ENCODE measurements at places on chromosomes 3 and 15.

DNA sequence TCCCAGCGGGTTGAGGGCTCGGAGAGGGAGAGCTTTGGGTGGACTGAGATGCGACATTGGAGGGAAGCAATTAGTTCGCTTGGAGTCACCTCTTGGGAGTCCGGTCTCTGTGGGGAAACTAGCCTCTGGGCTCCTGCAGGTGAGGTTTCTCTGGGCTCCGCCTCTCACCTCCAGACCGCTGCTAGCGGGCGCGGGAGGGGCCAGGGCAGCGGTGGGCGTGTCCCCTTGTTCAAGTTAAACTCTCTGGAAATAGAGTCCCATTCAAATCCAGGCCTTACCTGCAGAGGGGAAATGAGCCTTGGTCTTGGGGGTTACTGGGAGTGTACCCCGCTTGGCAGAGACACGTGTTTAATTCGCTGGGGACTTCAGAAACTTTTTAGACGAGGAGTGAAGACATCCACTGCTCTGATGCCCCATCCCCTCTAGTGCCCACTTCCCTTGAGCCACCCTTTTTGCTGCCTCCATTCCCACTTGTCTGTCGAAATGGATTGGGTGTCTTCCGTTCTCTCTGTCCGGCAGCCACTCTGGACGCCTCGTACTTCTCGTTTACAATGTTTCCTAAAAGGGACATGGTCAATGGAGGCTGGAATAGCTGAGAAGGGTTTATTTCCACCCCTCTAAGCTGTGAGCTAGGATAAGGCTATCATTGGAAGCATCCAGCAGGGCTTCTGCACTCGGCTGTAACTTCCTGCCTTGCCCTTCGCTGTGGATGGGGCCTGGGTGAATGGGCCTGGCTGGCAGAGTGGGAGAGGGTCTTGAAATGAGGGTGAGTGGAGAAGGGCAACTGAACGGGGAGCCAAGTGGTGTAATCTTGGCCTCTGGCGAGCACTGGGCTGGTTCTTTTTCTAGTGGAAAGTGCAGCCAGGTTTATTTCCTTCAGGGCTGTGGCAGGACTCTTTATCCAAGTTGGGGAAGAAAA, 1.1 kb downstream of the MITF start:
- DNase-seq = no peak

GRCh38 chr3:39724233-39724846, 85.1 kb upstream of the MYRIP start:
- DNase-seq = no peak

- DNase-seq = no peak
These were observed 227.4 kb upstream of the THRB start for GRCh38 chr3:24722087-24722486.

DNA sequence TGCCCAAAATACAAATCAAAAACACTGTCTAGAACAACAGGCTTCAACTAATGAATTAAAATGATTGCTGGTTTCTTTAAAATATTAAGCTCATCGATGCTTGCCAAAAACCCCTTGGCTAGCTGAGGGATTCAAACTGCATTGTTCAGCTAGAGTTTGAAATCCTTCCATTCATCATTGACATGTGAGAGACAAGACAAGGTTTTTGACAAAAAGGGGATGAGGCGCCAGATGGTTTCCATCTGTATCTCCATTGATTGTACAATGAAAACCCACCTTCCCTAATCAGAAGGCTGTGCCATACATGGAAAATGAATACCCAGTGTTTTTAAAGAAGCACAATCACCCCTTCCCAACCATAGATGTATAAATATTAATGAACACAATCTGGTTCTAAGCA, 67.8 kb downstream of the THRB start:
- DNase-seq = no peak

DNA sequence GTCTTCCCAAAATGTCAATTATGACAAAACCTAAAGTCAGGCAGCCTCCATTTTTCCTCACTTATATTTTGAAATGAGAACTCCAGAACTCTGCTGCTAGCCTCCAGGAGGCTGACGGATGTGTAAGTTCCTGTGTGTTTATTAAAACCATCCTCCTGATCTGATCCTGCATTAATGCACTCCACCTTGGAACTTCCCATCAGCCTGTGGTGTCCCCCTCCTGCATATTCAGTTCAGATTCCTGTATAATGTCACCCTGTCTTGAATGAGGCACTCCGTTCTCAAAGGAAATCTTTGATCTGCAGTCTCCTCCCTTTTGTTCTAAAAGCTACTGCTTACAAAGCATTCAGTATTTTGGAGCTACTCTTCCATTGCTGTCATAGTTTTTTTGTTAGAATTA, 318.2 kb upstream of the ONECUT1 start:
- no peak for DNase-seq

- no peak for DNase-seq
These were observed 10.5 kb downstream of the SEMA4B start for GRCh38 chr15:90211440-90212143.

GRCh38 chr15:75325922-75326321, 9.9 kb upstream of the COMMD4 start:
- DNase-seq = no peak

DNA sequence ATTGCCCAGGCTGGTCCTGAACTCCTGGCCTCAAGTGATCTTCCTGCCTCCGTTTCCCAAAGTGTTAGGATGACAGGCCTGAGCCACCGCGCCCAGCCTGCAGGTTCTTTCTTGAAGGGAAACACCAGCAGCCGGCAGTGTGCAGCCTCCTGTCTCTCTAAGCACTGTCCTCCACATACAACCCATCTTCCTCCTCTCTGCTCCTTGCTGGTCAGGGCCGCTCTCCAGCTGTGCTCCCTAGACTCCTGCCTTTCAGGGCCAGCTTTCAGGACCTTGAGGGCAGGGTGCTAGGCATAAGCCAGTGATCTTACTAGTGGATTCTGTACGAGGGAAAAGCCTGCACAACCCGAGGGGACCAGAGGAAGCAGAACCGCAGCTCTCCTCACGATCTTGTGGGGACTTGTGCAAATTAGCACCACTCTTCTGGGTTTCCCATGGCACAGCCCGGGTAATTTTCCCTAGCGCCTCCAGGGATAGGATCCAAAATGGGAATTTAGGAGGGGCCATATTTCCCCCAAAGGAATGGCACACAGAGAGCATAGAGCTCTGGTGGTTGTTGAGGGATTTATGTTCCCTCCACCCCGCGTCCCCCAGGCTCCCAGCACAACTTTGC, 18.2 kb upstream of the CORO2B start:
- DNase-seq = no peak

GRCh38 chr15:31080591-31081014, 20.9 kb downstream of the TRPM1 start:
- no peak for DNase-seq

- DNase-seq = no peak
These were observed 29.7 kb upstream of the MYRIP start for GRCh38 chr3:39779511-39780230.

- no peak for DNase-seq
These were observed 34.4 kb downstream of the SLCO3A1 start for GRCh38 chr15:91887921-91888373.

DNA sequence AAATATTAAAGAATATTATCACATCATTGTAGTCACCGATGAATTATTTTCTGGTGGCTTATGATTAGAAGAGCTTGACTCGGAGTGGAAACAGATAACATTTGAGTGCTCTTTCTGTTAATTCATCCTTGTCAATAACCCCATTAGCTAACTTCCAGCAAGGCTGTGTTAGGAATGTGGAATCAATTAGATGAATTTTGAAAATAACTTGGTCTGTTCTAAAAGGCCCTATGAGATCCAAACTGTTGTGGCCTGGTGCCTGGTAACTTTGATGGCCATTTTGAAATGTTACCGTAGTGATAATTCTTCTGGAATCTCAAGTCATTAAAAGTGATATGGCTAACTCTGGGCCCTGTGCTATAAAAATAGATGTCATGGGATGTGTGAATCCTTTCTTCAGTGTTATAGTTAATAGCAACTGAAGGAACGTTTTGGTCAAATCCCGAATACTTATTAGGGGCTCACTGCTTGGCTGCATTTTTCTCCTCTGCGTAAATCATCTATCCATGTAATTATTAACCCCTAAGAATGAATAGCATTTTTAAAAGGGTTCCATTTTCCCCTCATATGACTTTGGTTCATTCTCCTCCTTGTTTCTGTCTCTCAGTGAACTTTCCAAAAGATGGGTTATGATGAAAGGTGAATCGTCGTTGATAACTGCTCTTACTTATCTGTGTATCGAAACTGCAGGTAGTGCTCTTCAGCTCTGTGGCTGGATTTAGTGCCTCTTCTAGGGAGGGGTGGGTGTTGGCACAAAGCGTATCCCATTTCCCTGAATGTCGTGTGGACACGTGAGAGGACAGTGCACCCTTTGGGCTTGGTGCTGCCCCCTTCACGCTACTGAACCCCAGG, 82.7 kb downstream of the IGF1R start:
- DNase-seq = no peak

DNA sequence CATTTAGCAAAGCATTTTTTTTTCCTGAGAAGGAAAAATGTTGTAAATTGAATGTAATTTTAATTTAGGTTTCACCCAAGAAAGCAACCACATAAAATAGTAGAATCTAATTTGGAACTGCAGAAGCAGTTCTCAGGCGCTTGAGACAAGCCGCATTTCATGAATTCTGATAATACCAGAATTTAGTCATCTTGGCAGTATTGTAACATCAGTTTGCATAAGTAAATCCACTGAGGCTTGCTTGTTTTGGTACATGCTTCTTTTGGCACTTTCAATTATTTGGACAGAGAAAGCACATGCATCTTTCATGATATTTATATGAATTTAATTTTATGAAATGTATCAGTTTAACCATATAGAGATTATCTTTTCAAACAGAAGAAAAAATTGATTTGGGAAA, 389.7 kb upstream of the ROBO1 start:
- no peak for DNase-seq

DNA sequence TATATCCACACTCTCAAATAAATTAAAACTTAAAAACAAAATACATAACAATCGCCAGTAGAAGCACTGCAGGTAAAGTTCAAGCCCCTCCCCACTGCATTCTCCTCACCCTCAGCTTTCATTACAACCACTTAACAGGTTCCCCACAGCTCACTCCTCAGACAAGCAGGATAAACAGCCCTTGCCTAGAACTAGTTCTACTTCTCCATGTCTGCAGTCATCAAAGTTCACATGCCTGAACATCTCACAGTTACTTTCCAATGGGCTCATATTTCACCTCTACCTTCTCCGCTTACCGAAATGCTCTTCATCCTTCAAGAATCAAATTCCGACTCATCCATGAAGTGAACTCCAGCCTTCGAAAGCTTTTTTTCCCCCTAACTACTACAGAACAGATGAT, 4.1 kb downstream of the YEATS2 start:
- DNase-seq = no peak

DNA sequence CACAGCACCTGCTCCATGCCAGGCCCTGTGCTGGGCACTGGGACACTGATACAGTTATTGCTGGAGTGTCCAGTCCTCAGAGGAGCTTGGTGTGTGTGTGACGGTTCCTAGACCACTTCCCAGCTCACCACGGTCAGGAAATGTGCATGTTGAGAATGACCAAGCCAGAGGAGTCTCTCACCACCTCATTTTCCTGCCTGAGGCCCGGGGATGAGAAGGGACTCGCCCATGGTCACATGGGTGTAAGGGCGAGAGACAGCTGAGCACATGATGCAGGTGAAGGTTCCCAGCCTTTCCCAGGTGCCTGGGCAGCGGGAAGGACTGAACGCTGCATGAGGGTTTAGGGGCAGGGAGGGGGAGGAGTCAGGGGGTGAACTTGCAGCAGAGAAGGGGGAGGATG, 180.9 kb upstream of the TLE3 start:
- DNase-seq = no peak

- DNase-seq = peak; percentile 36
These were observed 131.2 kb downstream of the CTNNB1 start for GRCh38 chr3:41330465-41330864.
